ENCODE measurements at places on chromosomes 7 and 10.

GRCh38 chr7:33050535-33051318 is 11.8 kb downstream of the NT5C3A start:
- no peak for DNase-seq

GRCh38 chr7:101333912-101334311 is 12.3 kb upstream of the IFT22 start:
- no peak for DNase-seq

DNA sequence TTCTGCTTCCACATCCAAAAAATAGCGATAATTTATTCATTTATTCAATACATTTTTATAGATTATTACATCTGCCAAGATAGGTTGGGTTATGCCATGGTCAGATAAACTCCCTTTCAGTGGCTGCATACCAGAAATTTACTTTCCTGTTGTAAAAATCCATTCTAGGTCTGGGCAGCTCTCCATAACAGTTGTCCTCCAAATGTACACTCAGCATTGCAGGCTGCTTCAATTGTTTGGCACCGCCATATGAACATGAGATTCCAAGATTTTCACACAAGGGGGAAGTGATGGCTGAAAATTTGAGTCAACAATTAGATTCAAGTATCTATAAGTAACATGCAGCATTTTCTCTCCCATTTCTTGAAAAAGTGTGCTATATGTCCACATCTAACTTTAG is 568.7 kb downstream of the ETV1 start:
- no peak for DNase-seq

GRCh38 chr10:132199854-132200311 is 13.1 kb downstream of the DPYSL4 start:
- DNase-seq: no peak

Measured in endodermal cell (in vitro differentiated cells).